Fibroblast of skin of back (primary cell): ENCODE measurements at places on chromosomes 11 and 22.
A peak's percentile ranks its signal among the peaks of the same experiment; 100 is the strongest.

GRCh38 chr22:22884010-22884887 is 3.4 kb upstream of the IGLL5 start:
- peak; percentile 39 for DNase-seq

GRCh38 chr11:126480410-126481302 is 125.2 kb downstream of the ST3GAL4 start:
- peak; percentile 86 for DNase-seq

DNA sequence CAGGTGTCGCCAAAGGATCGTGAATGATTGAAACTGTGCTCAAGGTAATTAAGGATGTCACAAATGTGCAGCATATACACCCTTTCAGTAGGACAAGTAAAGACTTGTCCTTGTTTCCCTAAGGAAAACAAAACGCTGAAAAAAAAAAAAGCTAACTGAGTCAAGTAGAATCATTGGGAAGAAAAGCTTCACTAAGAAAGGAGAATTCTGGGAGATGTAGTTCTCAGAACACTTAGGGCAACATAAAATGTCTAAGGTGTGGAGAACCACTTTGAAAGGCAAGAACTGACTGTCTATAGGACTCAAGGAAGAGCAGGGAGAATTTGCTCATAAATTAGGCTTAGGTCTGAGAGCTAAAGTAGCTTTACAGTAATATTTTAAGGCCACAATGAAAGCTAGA is 2.9 kb upstream of the OR5T1 start:
- no peak for DNase-seq

GRCh38 chr22:44332946-44333345 is 20.2 kb upstream of the SHISAL1 start:
- no peak for DNase-seq

GRCh38 chr22:30720263-30720837 is 25.7 kb downstream of the OSBP2 start:
- DNase-seq: no peak

DNA sequence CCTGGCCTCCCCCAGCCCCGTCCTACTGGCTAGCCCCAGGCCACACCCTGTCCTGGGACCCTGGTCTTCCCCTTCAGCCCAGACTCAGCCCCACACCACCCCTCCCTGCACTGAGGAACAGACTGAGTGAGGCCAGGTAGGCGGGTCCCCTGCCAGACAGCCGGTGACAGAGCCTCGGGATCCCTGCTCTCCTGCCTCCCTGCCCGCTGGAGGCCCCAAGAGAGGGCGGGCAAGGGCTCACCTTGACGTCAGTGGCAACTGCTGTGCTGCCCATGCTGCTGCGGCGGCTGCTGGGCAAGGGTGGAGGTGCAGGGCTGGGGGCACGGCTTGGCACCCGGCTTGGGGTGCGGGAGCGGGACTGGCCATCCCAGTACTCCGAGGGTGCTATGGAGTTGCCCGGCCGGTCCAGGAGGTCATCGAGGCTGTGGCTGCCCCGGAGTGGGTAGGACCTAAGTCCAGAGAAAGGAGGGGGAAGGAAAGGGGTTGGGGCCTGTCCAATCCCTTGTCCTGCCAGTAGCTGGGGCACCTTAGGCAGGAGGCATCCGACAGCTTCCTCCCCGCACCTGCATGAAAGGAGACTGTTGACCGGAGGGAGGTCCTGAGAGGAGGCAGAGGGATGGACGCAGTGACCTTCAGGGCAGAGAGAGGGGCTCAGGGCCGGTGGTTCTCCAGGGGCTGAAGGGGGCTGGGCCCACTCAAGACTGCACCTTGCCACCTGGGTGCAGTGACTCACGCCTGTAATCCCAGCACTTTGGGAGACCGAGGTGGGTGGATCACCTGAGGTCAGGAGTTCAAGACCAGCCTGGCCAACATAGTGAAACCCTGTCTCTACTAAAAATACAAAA is 2.2 kb upstream of the SLC16A8 start:
- DNase-seq: no peak

- DNase-seq: no peak
Observed at GRCh38 chr11:69157822-69158231, 2.1 kb downstream of the SMIM38 start.

DNA sequence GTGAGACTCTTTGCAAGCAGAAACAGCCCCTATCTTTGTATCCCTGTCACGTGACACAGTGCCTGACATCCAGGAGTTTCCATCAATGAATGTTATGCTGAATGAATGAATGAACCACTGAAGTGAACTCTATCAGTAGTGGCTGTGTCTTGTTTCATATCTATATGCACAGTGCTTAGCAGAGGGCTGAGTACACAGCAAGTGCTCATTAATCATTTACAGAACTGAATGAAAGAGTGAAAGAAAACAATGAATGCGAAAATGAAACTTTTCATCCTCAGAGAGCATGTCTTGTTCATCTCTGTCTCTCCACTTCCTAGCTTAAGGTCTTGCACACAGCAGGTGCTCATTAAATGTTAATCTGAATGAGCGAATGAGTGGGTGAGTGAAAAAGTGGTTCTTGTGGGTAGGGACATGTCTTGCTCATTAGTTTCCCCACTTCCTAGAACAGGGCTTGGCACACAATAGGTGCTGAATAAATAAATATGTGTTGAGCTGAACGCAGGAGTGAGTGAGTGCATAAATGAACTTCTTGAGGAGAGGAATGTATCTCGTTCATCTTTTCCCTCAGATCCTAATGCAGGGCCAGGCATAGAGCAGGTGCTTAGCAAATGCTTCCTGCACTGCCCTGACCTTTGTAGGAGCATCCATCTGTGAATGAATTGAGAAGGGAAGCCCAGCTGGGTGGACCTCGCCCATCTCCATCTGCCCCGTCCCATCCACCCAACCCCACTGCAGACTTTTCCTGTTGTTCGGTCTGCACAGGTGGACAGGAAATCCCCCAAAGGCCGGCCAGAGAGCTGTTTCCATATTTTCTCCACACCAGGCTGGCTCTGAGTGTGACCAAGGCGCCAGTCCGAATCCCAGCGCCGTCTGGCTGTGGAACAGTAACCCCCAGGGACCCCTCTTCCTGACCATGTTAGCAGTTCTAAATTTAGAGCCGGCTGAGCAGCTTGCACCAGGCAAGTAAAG is 113.4 kb upstream of the CRYBB3 start:
- DNase-seq: peak; percentile 14

GRCh38 chr11:123135863-123136446 is 59.1 kb downstream of the CLMP start:
- DNase-seq: no peak
